ENCODE measurements at places on chromosomes 16 and 17.

- DNase-seq: no peak
Measured at GRCh38 chr16:60792437-60792836, 1243.8 kb downstream of the CDH8 start.

DNA sequence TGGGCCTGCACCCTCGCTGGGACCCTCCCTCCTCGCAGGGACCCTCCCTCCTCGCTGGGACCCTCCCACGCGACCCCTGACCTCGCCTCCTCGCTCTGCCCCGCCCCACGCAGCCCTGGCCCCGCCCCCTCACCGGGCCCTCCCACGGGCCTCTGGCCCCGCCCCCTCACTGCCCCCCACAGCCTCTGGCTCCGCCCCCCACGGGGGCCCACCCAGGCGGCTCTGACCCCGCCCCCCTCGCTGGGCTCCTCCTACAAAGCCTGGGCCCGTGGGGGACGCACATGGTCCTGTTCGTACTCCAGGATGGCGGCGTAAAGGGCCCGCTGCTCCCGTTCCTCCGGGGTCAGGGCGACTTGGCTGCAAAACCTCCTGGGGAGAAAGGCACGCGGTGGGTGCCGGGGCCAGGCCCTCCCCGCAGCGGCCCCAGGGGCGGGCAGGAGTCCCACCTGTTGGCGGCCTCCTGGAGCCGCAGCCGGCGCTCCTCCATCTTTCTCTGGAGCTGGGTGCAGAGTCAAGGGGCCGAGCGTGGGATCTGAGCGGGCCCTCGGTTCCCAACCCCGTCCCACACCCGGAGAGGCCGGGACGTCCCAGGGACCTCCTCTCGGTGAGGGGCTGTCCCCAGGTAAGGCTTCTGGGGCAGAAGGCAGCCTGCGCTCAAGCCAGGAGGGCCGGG, 9.0 kb downstream of the VPS9D1 start:
- peak; percentile 80 for DNase-seq

DNA sequence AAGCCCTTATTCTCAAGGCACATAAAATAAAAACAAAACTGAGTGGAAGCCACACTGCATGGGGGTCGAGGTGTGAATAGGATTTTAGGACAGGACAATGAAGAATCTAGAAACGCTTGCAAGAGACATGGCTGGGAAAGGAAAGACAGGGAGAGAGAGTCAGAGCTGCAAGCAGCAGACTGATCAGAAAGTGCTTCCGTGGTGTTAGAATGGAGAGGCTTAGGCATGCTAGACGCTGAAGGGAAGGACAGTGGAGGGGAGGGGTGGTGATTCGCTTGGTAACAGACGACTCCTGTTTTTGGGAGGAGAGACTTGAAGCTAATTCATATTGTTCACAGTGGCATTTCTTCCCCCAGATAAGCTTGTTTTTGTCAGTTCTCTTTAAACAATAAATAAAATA, 173.5 kb downstream of the AIPL1 start:
- no peak for DNase-seq

GRCh38 chr17:61261001-61261637, 138.5 kb upstream of the TBX2 start:
- DNase-seq: no peak

DNA sequence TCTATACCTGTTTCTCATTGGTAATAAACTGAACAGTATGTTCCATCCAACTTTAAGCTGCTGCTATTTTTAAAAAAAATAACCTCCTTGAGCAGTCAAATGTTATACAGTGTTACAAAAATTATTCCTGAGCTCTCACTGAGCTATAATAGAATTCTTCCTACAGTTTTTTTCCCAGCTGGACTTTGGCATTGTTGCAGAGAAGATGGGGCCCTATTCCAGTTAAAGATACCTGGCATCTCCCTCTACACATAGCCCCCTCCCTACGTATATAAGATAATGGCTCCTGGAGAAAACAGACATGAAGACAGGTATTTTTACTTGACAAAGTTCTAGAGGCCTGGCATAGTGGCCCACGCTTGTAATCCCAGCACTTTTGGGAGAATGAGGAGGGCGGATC, 1.6 kb upstream of the COX6A2 start:
- DNase-seq: no peak

DNA sequence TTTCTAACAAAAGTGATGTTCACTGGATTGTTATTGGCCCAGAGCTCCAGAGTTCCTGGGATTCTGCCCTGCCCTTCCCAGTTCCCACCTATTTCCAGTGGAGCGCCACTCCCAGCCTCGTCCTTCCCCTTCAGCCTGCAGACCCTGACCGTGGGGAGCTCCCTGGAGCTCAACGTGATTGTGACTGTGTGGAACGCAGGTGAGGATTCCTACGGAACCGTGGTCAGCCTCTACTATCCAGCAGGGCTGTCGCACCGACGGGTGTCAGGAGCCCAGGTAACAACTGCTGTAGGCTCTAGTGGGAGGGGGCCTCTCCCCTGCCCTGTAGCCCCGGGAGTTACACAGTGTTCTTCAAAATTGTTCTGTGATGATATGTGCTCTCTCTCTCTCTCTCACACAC, 11.8 kb downstream of the COX6A2 start:
- no peak for DNase-seq

Measured in eye (tissue), 1 donor.